ENCODE measurements at places on chromosomes 1 and 21. TPM values are rescaled to one million over a fixed set of nuclear protein-coding genes. Genes with fewer than 3 reads are reported as not detected.

GRCh38 chr1:116722016-116722838 lies 32.0 kb upstream of the CD2 start:
- no peak for DNase-seq

GRCh38 chr1:21544095-21544494 lies 34.9 kb downstream of the ALPL start:
- DNase-seq, result no peak

GRCh38 chr21:31576428-31576827 lies 83.1 kb upstream of the SOD1 start:
- no peak for DNase-seq

DNA sequence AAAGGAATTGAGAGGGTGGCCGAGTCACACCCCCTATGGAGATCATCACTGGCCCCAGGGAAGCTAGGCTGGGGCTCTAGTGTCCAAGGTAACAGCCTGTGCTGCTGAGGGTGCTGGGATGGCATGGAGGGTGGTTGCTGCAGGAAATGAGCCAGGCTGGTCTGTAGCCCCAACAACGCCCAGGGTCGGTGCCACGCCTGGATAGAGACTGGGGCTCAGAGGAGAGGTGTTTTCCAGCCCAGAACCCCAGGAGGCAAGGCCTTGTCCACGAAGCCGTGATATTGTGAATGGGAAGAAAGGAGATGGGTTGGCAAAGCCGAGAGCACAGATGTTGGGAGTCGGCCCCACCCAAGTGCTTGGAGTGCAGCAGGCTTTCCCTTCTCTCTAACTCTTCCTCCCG lies 68.9 kb upstream of the ACTRT2 start:
- DNase-seq, result no peak

The C1orf35 gene
- 24.9 TPM for total RNA-seq

DNA sequence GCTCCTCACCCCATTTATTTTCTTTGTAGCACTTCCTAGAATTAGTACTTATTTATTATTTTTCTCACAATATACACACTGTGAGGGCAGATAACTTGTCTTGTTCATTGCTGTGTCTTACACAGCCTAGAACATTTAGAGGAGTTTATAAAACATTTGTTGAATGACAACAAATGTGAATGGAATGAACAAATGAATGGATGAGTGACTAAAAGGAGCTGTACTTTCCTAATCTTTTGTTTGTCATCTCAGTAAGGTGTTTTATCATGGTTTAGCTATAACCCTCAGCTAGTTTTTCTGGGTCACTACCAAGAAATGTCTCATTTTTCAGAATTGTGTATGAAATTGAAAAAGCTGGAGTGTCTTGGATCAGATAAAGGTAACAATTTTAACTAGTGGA lies 239.3 kb upstream of the KCNK2 start:
- DNase-seq, result no peak

The HENMT1 gene
- 23.0 TPM for total RNA-seq

DNA sequence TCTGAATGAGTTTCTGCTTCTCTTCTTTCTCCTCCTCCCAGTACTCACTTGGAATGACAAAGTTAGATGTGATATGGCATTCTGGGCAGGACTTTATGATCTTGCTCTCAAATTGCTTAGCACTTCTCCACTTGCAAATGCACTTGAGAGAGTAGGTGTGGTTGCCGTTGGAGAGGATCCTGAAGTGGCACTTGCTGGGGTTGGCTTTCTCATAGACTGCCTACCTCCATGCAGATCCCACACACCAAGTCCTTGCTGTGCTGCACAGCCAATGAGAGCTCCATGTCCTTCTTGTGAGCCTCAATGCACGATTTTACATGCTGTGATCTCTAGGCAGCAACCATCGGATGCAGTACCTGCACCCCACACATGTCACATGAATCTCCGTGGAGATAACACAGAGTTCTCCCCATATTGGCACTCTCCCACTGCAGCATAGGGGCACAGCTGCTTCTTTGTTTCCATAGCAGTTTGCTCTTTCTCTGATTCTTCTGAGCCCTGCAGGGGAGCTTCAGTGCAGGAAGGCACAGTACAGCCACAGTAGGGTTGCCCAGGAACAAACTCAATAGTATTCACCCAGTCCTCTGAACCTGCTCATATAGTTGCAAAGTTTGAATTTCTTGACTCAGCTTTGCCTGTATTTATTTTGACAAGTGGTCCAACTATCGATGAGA lies 45.2 kb downstream of the ZNF691 start:
- no peak for DNase-seq

The FAM131C gene
- 3.4 TPM for total RNA-seq

The GOLPH3L gene
- total RNA-seq, result 19.6 TPM

The PYHIN1 gene
- not detected for total RNA-seq

- no peak for DNase-seq
Measured at GRCh38 chr1:87905651-87906050, 577.0 kb downstream of the LMO4 start.

DNA sequence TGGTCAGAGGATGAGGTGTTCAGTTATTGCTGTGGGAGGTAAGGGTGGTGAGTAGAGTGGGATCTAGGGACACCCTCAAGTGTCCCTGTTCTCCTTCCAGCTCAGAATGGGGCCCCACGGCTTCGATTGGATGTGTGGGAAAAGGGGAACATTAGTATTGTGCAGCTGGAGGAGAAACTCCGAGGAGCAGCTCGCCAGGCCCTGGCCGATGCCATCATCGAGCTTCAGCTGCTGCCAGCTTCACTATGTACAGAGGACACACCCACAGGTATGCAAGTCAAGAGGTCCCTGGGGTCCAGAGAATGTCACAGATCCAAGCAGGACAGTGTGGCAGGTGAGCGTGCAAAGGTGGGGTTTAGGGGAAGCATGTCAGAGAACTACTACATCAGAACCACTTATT lies 13.9 kb downstream of the HYI start:
- DNase-seq, result no peak

The CD164L2 gene
- 0.13 TPM for total RNA-seq

The PRR9 gene
- not detected for total RNA-seq

DNA sequence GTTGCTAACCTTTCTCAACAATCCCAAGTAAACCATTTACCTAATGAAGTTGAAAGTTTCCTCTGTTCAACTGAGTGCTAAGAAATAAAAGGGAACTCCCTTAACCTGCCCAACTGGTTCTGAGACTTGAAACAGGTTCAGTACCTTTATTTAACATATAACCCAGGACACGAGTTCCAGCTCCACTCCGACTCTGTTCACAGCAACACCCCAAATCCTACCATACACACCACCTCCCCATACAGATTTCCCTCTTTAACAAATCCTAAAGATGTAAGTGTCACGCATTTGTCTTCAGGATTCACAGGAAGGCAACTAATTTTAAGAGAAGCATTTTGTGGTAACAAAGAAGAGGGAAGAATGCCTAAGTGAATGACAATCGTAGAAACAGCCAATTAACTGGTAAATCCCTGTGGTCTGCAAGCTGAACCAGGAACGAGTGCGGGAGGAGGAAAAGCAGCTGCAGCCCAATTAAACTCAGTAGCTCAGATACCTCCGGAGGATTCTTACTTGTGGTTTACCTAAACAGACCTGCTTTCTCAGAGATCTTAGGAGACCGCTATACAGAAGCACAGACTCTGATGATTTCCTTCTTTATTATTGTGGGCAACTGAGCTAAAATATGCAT lies 134.5 kb upstream of the MAGI3 start:
- DNase-seq, result no peak

The ECE1 gene
- total RNA-seq, result 192 TPM

DNA sequence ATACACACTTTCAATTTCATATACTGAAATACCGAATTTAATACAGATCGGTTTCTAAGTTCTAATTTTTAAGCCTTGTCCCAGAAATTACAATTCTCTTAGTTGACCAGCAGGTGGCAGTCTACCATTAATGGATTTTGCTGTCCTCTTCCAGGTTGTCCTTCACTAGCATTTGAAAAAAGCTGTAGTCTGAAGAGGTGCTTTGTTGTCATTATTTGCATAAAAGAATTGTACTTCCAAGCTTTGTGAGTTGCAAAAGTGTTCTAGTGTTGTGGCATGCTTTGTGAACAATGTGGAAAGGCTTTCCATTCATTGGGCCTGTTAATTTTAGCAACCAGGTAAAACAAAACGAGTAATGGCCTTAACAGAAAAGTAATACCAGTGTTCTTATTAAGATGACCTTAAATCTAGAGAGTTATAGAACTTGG lies 193.6 kb downstream of the RPS6KC1 start:
- no peak for DNase-seq

The NTNG1 gene
- 0.13 TPM for total RNA-seq

GRCh38 chr1:24074817-24075589 lies 36.9 kb downstream of the MYOM3 start:
- DNase-seq, result no peak

DNA sequence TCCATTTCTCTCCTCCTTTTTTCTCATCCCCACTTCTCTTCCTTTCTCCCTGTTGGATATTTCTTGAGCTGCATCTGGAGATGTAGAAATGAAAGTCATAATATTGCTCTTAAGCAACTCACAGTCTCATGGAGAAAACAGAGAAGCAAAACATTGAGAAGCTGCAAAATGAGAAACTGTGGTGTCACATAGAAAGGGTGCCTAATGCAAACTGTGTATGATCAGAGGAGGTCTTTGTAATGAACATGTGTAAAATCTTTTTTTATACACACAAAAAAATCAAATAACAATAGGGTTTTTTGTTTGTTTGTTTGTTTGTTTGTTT lies 11.8 kb upstream of the SLAMF7 start:
- no peak for DNase-seq

GRCh38 chr1:33255347-33256220 lies 708 bp upstream of the ZNF362 start:
- no peak for DNase-seq

- no peak for DNase-seq
Measured at GRCh38 chr1:230375780-230376179, 50.4 kb downstream of the PGBD5 start.

- no peak for DNase-seq
Measured at GRCh38 chr1:185008838-185009237, 34.5 kb upstream of the NIBAN1 start.

DNA sequence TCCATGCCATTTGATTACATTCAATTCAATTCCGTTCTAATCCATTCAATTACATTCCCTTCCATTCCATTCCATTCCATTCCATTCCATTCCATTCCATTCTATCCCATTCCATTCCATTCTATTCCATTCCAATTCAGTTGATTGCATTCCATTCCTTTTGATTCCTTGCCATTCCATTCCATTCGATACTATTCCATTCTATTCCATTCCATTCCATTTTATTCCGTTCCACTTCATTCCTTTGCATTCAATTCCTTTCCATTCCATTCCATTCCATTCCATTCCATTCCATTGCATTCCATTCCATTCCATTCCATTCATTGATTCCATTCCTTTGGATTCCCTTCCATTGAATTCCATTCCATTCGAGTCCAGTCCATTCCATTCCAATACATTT lies 2574.0 kb upstream of the TPTE start:
- DNase-seq, result no peak

DNA sequence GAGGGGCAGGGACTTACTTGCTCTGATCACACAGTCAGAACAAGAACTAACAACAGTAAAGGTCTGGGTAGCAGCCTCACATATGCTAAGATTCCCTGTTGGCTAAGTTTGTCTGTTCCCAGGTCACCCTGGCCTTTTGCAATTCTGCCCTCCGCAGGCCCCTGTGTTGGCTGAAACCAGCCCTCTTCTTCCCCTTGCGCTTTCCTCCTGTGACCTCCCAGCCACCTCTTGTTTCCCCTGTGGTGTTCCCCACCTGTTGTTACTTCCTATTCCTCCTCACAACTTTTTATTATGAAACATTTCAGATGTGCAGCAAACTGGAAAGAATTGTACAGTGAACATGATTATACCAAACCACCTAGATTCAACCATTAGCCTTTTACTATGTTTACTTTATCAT lies 23.4 kb downstream of the MAPKAPK2 start:
- DNase-seq, result no peak

Data from Panc1 (cell line).